Hindlimb muscle (tissue), 1 donor: ENCODE measurements at places on chromosomes 6 and 20.

GRCh38 chr6:146984251-146984924, 219.8 kb upstream of the STXBP5 start:
- DNase-seq = no peak

- DNase-seq = peak; percentile 5
Observed at GRCh38 chr6:106975738-106976064, 1.2 kb upstream of the CD24 start.

DNA sequence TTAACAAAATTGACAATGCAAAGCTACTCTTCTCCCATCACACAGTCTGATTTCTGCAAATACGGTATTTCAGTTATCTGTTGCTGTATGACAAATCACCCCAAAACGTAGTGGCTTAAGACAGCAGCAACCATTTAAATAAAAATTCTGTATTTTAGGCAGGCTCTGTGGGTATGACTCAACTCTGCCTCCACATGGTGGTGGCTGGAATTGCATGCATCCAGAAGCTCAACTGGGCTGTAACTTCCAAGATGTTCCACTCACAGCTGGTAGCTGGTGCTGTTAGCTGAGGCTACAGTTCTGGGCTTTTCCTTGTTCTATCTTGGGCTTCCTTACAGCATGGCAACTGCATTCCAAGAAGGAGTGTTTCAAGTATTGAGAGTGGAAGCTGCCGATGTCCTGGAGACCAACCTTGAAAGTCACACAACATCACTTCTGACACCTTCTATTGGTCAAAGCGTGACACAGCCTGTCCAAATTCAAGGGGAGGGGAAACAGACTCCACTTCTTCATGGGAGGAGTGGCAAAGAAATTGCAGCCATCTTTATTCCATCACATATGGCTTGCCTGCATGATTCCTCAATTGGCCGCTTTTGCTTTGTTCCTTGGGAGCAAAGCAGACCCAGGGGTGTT, 39.7 kb upstream of the TULP1 start:
- no peak for DNase-seq

DNA sequence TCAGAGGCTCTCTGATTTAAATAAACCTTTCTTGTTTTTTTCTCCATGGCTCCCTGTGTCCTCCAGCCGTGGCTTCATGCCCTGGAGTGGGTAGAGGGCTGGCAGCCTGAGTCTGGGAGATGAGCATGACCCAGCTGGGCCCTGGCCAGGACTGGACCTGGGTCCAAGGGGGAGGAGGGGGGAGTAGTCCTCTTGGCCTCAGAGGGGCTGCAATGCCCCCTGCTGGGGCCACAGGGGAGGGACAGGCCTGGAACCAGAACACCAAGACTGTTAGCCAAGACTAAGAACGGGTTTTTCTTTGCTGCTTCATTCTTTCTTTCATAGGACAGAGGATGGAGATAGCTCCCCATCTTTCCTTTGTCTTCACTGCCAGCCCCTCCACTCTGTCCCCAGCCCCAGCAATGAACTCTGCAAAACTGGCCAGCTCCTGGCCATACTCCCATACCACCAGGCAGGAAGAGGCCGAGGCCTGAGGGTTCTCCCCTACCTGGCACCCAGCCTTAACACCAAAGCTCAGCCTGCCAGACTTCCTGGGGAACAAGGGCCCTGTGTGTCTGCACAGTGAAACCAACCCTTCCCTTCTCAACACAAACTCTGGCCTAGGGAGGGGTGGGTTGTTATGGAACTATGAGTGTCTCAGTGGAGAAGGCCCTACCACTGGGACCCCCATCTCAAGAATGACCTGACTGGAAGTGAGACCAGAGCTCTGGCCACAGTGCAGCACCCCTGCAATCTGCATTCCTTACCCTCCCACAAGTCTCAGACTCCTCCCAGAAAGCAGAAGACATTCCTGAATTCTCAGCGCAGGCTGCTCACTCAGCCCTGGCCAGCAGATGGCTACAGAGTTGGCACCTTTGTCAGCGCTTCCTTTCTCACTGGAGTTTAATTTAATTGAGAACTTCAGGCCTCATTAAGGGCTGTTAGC, 11.0 kb downstream of the SLC29A1 start:
- DNase-seq = peak; percentile 74

GRCh38 chr20:46291401-46291800, 16.9 kb downstream of the CDH22 start:
- no peak for DNase-seq

- no peak for DNase-seq
Observed at GRCh38 chr6:83429857-83430610, 817 bp downstream of the ME1 start.
